Fibroblast of the conjunctiva (primary cell): ENCODE measurements at places on chromosomes 11 and 22.

DNA sequence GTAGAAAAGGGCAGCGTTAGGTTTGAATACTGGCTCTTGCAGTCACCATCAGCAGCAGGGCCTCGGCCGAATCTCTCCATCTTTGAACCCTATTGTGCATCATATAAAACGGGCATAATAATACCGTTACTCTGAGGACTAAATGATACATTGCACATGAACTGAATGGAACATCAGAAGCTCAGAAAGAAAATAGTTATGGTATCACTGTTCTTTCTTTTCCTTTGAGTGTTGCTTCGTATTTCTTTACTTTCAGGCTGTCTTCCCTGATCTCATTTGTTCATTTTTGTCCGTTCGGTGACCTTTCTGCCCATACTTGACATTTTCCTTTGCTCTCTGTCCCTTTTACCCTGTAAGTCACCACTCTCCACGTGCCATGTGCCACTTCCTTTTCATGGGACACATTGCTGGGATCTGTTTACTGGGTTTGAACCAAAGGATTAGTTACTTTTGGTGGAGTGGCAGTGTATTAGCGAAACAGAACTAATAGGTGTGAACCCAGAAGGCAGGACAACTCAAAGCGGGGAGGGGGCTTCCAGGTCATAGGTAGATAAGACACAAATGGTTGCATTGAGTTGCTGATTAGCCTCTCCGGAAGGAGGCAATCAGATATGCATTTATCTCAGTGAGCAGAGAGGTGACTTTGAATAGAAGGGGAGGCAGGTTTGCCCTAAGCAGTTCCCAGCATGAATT is 717 bp upstream of the ZNF202 start:
- no peak for DNase-seq

DNA sequence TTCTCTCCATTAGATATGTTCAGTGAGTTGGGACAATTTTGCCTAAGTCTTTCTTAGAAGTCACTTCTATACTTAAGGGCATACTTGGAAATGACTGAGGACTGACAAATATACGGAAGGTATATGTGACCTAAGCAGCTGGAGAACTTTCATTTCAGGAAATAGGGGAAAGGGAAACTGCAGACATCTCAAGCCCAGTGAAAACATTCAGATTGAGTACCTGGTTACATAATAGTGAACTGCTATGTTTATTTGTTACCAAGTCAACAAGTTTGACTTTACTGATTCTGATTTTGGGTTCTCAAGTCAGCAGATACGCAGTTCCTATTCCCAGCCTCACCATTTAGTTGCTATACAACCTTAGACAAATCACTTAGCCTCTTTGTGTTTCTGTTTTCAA is 1173.9 kb downstream of the LRRC4C start:
- DNase-seq: no peak

- no peak for DNase-seq
Observed at GRCh38 chr11:76214968-76215548, 8.8 kb upstream of the WNT11 start.

DNA sequence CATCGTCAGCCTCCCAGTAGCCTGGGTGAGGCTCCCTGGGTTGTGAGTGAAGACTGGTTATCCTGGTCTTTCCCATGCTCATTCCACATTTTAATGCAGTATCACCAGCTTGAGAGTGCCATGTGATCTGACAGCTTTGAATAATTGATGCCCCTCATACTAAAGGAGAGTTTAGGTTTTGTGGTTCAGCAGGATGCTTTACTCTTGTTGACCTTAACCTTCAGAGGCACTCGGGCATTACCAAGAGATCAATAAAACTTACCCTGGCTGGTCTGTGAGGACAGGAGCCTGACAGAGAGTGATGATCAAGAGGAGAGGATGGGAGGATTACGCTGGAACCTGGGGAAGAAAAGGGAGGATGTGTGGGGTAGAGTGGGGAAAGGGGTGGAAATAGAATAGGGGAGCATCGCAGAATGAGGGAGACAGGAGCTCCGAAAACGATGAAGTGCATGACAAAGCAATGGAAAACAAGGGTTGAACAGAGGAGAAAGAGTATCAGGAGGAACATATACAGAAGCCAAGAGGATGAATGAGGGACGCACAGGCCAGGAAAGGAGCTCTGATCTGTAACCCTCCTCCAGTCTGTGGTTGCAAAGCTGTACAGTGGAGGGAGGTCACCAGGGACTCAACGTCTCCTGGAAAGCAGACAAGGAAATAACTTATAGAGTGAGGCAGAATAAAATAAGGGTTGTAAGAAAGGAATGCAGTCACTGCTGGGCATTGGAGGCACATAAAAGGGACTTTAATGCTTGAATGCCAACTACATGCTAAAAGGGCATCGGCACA is 594.5 kb downstream of the NTM start:
- no peak for DNase-seq

DNA sequence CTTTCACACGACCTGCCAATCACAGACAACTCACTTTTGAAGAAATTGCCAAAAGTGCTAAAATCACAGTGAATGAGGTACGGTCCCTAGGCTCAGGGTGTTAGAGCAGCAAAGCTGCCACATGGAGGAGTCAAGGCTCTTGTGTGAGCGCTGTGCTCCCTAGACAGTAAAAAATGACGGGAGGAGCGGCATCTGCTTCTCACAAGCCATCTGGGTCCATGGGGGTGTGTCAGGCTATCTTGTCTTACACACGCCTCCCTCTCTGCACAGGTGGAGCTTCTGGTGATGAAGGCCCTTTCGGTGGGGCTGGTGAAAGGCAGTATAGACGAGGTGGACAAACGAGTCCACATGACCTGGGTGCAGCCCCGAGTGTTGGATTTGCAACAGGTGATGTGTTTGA is 14.8 kb downstream of the PSMD13 start:
- DNase-seq: no peak

DNA sequence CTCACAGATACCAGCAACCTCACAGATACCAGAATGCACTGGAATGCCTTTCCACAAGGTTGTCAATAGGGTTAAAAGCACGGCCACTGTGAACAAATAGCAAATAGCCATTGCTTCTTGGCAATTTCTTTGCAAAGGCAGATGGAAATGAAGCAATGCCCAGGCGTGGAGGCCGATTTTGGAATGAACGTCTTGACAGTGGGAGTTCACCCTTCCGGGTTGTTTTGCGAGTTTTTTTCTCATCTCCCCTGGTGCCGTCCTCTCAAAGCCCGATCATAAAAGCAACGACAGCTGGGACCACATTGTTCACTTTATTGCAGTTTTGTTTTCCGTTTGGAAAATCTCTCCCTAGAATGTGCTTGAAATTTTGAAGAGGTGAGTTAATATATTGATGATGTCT is 38.0 kb upstream of the CD82 start:
- DNase-seq: no peak

DNA sequence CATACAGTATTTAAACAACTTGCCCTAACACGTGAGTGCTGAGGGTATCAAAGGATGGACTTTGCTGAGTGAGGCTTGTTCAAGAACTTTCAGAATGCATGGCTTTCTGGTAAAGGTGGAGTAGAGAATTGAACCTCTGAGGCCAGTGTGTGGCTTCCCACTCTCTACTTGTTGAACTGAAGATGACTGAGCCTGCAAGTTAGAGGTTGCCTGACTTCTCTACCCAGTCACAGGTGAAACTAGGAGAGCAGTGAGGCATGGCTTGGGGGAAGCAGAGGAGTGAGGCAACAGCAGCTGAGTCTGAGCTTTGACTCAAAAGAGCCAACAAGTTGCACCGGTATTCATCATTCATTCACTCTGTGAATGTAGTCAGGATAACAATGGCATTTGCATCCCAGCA is 256.4 kb upstream of the SESN3 start:
- no peak for DNase-seq

- DNase-seq: no peak
Observed at GRCh38 chr11:93736129-93736528, 5.2 kb downstream of the TAF1D start.

- DNase-seq: peak; percentile 6
Observed at GRCh38 chr11:102810950-102811660, 13.1 kb upstream of the MMP1 start.

GRCh38 chr11:75323609-75324008 is 27.9 kb downstream of the ARRB1 start:
- no peak for DNase-seq

- no peak for DNase-seq
Observed at GRCh38 chr11:45313171-45313865, 27.2 kb upstream of the SYT13 start.

DNA sequence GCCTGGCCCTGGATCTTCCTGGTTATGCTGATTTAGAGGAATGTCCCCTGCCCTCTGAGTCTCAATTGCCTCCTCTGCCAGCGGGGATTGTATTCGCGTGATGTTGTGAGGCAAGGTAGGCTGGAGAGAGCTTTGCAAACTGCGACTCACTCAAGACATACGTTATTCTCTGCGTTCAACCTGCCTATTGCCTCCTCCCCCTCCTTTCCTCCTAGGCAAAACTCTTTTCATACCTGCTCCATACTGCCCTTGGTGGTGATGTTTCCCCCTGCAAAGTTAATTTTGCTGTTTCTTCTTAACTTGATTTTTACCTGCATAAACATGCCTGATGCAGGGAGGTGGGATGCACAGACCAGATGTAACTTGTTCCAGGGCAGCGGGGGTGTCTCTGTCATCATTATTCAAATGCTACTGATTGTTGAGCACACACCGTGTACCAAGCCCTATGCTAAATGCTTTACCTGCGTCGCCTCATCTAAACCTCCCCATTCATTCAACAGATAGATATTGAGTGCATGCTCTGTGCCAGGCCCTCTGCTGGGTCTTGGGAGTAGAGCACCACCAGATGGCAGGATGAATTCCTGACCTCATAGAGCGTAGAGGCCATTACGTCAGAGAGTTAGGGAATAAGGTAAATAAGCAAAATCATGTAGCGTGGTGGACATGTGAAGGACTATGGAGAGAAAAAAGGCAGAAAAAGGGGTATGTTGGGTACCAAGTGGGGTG is 29.0 kb downstream of the SGSM1 start:
- DNase-seq: no peak

DNA sequence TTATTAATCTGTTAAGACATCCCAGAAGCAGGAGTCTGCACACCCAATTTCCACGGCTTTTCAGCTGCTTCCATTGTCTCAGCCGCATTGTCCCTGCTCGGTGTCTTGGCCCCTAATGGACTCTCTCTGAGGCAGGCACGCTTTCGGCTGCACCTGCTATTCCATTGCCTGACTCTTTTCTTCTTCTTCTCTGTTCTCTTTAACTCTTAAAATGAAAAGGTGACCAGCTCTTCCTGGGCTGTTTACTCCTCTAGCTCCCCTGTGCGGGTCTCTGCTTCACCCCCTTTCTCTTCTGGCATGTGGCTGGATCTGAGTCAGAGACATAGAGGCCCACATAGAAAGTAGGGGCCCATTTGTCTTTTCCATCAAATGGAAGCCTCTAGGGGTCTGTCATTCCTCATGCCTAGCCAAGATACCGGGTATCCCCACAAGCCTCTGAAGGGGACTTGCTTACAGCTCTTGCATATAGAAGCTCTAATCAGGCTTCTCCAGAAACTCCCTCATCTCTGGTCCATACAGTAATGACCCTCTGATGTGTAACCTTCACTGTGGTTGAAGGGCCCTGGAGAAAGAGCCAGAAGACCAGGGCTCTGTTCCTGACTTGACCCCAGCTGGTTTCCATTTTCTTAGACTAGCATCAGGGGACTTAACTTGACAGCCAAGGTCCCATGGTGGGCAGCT is 243.9 kb downstream of the ST3GAL4 start:
- no peak for DNase-seq

DNA sequence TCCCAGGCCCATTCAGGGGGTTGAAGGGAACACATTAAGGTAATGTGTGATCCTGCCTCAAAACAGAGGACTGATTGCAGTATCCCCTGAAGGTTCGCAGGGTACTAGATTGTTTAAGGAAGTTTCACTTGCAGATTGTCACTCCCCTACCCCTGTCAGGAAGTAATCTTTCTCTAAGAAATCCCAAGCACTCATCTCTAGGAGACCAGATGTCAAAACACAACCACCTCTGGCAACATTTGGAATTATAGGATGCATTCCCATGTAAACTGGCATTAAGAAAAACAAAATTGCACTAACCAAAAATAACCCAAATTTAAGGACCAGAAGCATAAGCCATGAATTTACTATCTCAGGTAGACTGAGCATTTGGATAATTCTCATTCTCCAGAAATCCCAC is 1.6 kb downstream of the MRPL17 start:
- no peak for DNase-seq

DNA sequence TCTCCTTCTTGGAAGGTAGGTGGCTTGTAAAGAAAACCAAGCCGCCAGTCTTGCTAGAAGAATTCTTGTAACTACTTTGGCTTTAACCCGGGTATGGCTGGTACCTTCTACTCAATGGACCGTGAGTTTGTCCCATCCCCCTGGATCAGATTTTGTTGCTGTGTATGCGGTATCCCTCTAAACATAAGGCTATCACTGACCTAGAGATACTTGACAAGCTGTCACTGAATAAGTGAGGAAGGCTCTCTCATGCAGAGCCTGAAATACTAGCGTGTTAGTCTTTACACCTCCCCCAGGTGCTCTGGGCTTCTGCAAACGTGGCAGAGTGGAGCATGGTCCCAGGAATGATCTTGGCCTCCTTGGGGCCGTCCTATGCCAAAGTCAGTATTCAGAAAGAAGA is 34.5 kb downstream of the GLB1L2 start:
- no peak for DNase-seq

DNA sequence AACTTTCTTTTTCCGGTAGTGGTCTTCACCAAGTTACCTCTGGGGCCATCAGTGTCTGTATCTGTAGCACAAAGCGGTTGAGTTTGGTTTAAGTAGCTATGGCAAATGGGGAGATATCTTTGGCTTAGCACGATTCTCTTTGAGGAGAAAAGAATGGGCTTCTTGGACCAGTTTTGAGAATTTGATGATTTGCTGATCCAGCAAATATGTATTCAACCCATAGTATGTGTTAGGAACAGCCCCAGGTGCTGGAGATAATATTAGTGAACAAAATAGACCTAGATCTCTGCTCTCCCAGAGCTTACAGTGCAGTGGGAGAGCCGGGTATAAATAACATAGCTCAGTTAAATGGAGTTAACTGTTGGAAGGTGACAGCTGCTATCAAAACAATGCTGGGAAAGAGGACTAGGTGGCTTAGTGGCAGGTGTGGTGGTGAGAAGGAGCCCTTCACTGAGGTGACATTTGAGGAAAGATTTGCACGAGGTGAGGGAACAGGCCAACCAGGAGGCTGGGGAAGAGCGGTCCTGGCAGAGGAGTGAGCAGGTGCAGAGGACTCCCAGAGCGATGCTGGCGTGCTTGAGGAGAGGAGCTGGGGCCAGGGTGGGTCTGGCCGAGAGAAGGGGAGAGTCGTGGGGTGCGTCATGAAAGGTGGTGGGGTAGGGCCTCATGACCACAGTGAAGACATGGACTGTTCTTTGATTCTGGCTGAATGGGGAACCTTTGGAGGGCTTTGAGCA is 5.0 kb downstream of the TBC1D22A start:
- DNase-seq: no peak

GRCh38 chr11:17494019-17494418 is 17.4 kb upstream of the ABCC8 start:
- no peak for DNase-seq

GRCh38 chr11:69327741-69328191 is 33.8 kb downstream of the MYEOV start:
- DNase-seq: no peak
